ENCODE measurements at places on chromosomes 12 and 14.
A peak's percentile ranks its signal among the peaks of the same experiment; 100 is the strongest.

GRCh38 chr12:57632958-57633840 lies at the start of gene B4GALNT1:
TSS of gene B4GALNT1 (minus strand) at chr12:57633201. CDS start at chr12:57632132, 1,069 bp downstream.
- DNase-seq, result peak; percentile 51

DNA sequence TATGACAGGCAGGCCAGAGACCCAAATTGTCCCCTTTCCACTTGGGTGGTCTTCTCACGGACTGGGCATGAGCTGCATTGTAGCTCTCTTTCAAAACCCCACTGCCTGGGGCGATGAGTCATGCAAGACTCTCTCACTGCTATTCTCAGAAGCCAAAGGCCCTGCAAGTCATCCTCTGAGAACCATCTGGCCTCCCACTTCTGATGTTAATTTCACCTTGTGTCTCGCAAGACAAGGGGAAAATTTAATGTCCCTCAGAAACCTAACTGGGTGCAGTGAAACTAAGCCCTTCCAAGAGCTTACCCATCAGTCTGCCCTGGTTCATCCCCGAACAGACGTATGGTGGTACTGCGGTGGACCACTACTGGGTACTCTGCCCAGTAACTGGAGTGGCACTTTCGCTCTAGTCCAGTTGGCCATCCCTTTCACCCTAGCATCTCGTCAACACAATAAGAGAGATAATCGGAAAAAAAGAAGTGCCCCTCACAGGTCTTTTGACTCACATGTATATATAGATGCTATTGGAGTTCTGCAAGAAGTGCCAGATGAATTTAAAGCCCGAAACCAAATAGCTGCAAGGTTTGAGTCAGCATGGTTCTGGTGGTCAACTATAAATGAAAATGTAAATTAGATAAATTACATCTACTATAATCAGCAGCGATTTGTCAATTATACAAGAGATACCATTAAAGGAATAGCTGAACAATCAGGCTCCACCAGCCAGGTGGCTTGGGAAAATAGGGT lies 31.3 kb upstream of the LALBA start:
- DNase-seq, result no peak

- DNase-seq, result no peak
Measured at GRCh38 chr14:80930095-80930494, 11.4 kb downstream of the CEP128 start.

GRCh38 chr14:30267141-30267540 lies 291.8 kb upstream of the G2E3 start:
- DNase-seq, result no peak

DNA sequence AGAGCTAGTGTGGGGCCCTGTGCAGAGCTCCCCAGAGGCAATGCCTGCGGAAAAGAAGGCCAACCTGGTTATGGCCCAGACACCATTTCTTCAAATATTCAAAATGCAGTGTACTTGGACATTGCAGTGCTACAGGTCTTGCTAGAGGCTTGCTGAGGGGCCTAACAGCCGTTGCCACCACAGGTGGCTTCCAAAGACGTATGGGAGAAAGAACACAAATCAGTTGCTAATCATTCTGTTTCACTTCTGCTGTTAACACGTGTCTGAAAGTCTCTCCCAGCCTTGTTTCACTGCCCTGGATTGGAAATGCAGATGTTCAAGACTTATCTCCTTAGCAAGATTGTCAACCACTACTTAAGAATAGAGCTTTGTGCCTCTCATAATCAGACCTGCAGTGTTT lies 925.9 kb downstream of the GALC start:
- DNase-seq, result no peak

DNA sequence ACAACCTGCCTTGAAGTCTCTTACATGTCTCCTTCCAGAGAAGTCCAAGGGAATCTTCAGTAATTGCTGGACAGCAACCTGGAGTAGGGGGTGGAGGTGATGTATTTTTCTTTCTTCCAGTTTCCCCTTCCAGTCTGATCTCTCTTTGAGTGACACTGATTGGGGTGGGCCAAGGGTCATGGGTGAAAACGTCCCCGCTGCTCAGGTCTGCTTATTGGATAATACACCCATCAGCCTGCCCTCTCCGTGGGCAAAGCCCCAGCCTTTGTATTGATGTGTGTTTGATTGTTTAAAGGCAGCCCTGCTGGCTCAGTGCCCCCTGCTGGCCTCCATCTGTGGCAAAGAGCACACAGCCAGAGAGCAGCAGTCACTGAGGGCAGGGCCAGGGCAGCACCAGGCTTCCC lies 35.7 kb upstream of the ATP2A2 start:
- no peak for DNase-seq

GRCh38 chr14:29240066-29240465 lies 473.5 kb downstream of the FOXG1 start:
- no peak for DNase-seq

- DNase-seq, result no peak
Measured at GRCh38 chr12:89695100-89695499, 13.5 kb downstream of the ATP2B1 start.

DNA sequence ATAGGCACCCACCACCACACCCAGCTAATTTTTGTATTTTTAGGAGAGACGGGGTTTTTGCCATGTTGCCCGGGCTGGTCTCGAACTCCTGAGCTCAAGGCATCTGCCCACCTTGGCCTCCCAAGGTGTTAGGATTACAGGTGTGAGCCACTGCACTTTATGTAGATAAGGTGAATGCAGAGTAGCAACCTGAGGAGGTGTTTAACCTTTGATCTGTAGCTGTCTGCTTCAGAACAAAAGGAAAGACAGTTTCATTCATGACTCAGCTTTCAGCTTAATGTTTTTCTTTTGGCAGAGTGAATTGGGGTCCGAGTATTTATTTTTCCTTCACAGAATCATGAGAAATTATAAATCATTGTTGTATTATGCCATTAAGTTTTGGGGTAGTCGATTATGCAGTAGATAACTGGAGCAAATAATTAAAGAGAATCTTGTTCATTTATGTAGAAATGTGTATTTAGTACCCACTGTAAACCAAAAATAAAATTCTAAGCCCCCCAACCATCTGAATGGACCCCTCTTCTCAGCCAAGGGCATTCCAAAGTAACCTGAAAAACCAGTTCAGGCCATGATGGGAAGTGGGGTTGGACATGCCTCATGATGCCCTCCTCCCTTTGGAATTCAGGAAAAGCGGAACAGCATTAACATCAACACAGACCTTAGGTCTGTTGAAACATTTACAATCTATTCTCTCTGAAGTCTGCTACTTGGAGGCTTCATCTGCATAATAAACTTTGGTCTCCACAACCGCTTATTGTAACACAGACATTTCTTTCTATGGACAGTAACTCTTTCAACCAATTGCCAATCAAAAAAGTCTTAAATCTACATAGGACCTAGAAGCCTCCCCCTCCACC lies 10.7 kb upstream of the STX2 start:
- peak; percentile 62 for DNase-seq

DNA sequence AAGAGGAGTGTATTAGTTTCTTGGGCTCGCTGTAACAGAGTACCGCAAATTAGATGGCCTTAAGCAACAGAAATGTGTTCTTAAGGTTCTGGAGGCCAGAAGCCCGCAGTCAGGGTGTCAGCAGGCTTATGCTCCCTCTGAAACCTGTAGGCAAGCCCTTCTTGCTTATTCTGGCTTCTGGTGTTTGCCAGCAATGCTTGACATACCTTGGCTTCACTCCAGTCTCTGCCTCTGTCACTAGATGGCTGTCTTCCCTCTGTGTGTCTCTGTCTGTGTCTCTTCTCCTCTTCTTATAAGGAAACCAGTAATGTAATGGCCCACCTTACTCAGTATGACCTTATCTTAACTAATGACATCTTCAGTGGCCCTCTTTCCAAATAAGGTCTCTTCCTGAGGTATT lies 85.1 kb downstream of the DERA start:
- DNase-seq, result peak; percentile 61

DNA sequence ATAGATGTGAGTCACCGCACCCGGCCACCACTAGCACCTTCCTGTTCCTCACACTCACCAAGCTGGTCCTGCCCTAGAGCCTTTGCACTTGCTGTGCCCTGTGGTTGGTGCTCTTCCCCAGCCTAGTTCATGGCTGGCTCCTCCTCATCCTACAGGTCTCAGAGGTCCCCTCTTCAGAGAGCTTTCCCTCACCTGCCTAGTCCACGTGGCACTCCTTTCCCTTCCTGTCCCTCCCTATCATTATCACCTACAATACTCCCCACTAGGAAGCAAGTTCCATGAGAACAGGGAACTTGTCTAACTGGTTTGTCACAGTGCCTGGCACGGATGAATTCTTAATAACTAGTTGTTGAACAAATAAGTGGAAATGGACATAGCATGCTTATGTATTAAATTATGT lies 24.0 kb upstream of the TMED10 start:
- peak; percentile 74 for DNase-seq

DNA sequence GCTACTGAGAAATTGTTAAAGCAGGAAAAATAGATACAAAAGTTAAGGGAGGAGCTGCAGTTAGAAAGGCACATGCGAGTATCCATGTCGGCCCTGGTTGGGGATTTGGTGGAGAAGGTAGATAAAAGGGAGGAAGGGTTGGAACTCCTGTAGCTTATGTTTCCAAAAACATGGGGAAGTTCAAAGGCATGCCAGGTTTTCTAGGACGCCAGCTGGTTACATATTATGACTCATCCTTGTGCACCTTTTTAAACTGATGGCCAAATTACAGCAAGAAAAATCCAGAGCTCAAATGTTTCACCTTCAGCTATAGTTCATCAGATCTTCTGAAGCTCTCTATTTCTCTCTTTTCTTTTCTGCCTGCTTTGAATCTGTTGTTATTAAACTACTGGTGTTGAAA lies 13.2 kb upstream of the MAP4K5 start:
- DNase-seq, result no peak

DNA sequence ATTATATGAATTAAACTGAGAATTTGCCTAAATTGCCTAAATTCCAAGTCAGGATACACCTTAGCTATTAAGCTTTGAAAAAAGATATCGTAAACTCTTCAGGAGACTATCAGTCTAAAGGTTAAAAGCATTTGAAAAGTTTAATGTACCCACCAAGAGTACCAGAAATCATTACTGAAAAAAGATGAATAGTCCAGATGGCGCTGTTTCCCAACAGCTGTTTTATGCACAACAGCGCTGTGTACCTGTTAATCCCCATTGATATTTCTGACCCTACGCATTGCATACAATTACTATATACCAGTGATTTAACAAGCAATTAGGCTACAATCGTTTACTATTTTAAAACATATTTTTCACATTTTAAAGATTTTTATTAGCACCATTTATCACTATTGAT lies 185.0 kb downstream of the PLCZ1 start:
- no peak for DNase-seq

DNA sequence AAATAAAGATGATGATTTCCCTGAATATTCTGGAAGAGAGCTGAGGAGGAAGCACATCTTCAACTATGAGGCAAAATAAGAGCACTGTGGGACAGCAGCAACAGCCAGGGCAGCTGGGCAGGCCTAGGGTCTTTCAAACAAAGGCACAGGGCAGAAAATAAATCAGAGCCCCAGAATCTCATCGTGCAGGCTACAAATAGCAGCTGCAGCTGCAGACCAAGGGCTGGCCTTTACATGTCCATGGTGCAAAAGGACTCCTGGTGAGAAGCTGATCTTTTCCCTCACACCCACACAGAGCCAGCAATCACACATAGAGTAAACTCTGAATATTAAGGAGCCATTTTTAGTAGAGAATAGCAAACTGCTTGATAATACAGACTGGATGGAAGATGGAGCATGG lies 13.6 kb upstream of the MYBPC1 start:
- DNase-seq, result no peak

- DNase-seq, result no peak
Measured at GRCh38 chr14:71996610-71997009, 64.4 kb downstream of the RGS6 start.

- no peak for DNase-seq
Measured at GRCh38 chr12:66899588-66899987, 220.7 kb upstream of the GRIP1 start.

GRCh38 chr14:21257394-21257909 lies 11.8 kb downstream of the HNRNPC start:
- DNase-seq, result no peak

GRCh38 chr14:69090187-69090789 lies 62.6 kb downstream of the DCAF5 start:
- DNase-seq, result peak; percentile 54

- DNase-seq, result no peak
Measured at GRCh38 chr14:99062216-99062615, 209.8 kb downstream of the BCL11B start.

GRCh38 chr12:96136161-96136560 lies 58.0 kb upstream of the ELK3 start:
- peak; percentile 35 for DNase-seq

DNA sequence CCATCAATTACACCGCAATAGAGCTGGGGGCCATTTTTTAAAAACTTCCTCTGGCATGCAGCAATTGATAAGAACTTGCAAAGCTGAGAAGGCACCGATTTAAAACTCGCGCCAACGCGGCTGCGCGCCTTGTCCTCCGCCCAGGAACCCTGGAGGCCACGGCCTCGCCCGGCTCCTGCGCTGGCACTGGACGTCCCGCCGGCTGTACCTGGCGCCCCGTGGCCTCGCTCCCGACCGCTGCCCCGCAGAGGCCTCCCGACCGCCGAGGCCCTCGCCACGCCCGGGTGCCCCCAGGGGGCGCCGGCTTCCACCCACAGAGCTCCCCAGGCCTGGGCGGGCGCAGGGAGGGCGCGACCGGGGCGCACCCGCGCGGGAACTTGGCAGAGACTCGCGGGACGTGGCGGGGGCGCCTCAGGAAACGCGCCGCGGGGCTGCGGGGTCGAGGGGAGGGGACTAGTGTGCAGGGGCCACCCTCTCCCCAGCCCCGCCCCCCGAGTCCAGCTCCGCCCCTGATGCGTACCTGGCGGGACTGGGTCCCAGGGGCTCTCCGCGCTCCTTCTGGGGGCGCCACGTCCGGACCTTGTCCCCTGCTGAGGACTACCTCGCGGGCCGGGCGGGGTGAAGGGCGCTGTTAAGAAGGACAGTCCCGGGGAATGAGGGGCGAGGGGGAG lies 65.7 kb downstream of the TNFAIP2 start:
- DNase-seq, result peak; percentile 37

GRCh38 chr14:103711516-103712431 lies 3.5 kb downstream of the XRCC3 start:
- peak; percentile 94 for DNase-seq

- DNase-seq, result no peak
Measured at GRCh38 chr12:13347241-13348043, 150.9 kb downstream of the EMP1 start.

- DNase-seq, result no peak
Measured at GRCh38 chr12:126685636-126686035, 1581.3 kb upstream of the TMEM132C start.

DNA sequence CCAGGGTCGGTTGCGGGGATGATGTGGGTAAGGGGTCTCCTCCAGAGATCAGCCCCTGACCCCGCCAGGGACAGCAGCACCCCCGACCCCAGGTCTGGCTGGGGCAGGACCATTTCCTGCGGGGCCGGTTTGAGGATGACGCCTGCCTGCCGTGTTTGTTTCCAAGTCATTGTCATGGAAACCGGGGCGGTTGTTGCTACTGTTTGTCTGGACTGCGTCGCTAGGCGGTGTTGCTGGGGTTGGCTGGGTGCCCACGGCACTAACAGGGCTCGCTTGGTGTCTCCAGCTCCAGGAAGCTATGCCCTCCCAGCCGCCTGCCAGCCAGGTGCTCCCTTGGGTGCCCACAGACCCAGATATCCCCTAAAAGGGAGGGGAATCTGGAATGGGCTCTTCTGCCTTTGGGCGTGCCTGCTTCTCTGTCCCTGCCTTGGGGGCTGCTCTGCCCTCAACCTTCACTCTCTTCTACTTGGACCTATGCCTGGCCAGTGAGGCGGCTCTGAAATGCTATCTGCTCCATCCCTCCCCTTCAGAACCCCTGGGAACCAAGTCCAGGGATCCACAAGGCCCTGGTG lies 4.7 kb upstream of the CRIP1 start:
- DNase-seq, result peak; percentile 97
